ENCODE measurements at places on chromosomes 7 and 10.

- DNase-seq = no peak
These were observed 10.9 kb downstream of the OGDH start for GRCh38 chr7:44617225-44617890.

DNA sequence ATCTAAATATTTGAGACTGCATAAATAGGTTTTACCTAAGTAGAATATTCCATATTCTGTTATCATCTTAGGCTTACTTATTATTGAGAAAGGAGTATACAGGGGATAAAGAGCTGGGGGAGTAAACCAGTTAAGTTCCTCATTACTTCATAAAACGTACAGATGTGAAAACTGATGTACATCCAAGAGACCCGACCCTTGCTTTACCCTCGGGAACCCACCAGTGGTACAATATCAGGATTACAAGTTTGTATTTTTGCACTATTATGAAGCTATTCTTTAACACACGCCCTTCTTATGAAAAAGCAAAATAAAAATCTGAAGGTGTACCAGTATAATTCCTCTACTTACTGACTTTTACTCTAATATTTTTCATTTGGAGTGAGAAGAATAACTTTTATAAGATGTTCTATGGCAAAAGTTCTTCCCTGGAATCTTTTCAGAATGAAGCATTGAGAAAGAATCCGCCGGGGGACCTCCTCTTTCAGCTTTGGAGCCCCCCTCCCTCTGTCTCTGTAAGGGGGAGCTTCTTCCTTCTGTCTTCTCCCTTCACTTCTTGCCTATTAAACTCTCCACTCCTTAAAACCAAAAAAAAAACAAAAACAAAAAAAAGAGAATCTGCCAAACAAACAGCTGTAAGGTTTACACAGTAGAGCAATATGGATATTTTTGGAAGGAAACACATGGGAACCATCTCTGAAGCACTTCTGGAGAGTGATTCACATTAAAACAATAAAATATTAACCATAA is 550.0 kb downstream of the TNS3 start:
- DNase-seq = no peak

DNA sequence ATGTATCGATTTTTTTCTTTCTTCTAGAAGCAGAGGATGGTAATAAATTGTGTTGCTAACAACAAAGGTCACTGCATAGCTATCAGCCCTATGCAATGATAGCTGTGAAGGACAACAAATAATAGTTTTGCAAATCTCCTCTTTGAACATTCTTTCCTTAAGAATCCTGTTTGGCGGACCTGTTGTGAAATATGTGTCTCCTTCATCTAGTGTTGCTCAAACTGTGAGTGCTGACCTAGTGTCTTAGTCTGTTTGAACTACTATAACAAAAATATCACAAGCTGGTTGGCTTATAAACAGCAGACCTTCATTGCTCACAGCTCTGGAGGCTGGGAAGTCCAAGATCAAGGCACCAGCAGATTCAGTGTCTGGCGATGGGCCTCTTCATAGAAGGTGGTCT is 53.7 kb downstream of the CAV1 start:
- no peak for DNase-seq

- no peak for DNase-seq
These were observed 105.1 kb downstream of the PIP4K2A start for GRCh38 chr10:22609251-22609650.

- no peak for DNase-seq
These were observed 71.1 kb downstream of the CXCL12 start for GRCh38 chr10:44313761-44314165.

- no peak for DNase-seq
These were observed 113.9 kb downstream of the MYOF start for GRCh38 chr10:93368210-93368609.

DNA sequence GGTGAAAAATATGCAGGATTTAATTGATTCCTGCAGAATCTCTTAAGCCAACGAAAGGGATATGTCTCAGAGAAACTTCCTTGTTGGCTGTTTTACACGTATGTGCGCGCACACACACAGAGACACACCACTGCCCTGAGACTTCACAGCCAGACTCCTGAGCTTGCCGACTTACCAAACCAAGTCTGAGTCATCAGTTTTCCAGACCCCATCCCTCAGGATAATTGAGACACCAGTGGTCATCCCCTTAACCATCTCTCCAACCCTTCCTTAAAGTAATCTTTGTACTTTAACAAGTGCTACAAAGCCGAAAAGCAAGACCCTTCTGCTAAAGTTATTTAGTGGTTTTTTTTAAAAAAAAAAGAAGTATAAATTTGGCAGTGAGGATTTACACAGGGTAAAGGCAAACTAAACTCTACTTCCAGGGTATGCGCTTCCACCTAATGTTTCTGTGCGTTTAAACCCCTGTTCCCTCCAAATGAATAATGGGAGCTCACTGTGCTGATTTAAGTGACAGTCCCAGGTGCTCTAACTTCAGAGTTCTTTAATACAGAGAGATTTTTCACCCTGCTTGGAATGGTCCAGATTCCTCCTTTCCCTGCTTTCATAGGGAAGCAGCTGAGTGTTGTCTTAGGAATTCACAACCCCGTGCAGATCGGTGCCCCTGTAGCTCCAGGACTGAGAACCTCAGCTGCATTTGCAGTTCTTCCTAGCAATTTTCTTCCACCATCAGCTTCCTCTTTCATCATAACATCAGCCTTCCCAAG is 198.5 kb downstream of the INHBA start:
- no peak for DNase-seq

DNA sequence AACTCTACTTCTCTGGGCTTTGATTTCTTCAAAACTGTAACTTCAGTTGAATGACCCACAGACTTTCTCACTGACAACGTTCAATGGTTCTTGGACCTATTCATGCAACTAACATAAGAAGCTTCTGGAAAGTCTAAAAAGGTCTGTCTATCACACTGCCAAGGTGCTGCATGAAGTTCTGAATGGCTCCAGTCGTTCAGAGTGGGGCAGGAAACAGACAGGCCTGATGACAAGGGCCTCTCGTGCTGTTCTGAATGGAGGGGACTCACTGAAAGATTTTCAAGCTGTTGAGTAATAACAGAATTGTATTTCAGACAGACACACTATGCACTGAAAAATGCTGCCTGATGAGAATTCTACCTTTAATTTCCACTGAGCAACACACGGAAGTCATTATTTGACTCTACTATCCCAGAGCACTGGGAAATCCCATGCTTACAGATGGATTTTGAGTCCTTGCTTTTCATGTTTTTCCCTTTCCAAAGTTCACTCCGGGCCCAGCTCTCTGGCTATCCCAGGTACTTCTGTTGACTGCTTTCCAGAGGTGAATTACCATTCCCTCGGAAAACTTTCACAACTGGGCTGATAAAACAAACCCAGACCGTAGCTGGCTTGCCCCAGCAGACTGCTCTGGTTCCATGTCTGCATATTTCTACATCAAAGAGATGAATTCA is 204.9 kb upstream of the FRMD4A start:
- no peak for DNase-seq

- no peak for DNase-seq
These were observed 50.9 kb downstream of the MINDY3 start for GRCh38 chr10:15809450-15809849.

DNA sequence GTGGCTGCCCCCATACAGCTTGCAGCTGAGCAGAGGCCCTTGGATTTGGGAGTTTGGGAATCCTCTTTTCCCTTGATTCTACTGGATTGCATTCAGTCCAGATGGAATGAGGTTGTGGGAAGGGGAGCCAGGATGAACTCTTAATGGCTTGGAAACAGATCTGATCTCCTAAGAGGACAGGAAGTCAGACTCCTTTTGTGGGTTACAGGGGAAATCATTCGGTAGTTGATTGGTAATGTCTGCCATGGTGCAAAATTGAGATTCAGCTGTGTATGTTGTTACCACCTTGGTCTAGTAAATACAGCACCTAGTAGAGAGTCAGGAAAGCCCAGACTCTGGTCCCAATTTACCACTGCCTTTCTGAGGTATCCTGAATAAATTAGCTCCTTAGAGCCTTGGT is 144.2 kb upstream of the TNRC18 start:
- DNase-seq = no peak

DNA sequence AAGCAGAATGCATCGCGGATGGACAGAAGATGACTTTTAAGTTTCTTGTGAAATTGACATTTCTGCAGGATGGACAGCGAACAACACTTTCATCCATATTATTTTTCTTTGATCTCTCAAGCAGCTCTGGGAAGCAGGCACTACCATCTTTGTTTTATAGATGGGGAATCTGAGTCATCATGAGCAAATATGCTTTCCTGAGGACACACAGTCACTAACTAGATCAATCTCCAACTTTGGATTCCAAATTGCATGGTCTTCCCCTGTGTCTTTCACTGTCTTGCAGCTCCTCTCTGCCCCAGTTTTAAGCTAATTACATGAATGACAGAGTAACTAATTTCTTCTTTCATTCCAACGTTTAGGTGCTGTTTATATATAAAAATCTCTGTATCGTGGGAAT is 201.5 kb downstream of the ADAM12 start:
- DNase-seq = no peak

- DNase-seq = no peak
These were observed 21.7 kb upstream of the PCGF5 start for GRCh38 chr10:91198781-91199180.

DNA sequence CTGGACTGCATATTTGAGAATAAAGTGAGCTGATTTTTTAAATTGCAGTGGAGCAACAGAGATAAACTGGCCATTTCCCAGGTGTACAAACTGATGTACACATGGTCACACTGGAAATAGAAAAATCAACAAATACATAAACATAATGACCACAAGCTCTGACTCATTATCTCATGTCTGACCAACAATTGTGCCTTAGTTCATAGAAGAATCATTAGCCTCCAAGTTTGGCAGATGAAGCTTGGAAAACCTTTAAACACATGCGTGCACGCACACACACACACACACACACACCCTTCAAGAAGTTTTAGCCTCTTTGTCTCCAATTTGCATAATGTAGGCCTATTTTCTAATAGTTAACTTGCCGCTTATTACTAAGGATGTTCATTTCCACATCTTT is 308.9 kb upstream of the POM121L12 start:
- DNase-seq = no peak

DNA sequence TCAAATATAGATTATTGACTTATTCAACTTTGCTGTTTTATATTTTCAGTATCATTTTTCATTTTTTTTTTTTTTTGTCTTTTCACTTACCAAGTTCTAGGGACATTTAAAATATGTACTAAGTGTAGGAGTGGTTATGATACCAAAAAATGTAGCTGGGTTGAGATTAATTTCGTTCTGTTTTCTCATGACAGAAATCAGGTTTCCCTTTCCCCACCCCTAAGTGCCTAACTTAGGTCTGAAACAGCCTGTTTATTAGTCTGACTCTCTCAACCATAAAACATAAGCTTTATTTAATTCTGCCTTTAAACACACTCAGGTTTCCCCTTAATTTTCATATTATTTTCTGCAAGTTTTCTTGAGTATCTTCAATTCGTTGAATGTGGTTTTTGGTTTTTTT is 22.1 kb downstream of the TMEM106B start:
- no peak for DNase-seq

DNA sequence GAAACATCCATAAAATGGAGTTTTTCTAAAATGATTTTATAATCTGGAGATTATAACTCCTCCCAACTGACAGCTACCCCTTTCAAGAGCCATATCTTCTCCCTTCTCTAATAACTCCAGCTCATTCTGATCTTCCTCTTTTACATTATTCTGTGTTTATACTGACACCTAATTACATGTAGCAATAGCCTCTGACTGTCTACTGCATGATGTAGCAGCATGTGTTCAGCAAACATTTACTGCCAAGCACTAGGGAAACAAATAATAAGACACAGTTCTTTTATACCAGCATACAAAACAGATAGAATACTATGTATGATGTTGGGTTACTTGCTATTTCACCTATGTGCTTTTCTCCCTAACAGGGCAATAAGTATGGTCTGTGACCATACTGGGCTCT is 20.7 kb downstream of the RBM28 start:
- no peak for DNase-seq

DNA sequence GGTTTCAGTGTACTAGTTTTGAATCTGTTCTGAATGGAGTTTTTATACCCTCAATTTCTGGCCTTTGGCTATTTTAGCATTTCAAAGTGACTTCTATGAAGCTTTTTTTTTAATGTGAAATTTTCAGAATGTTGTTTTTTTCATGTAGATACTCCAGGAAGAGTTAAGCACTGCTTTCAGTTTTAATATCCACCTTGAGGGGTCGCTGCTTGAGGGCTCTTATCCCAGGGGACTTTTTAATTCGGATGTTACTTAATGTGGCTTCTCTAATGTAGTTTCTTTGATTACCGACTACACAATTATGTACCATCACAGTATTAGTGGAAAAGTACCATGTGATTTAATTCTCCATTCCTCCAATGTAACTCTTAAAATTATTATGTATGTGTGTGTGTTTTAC is 5.2 kb downstream of the IFIT5 start:
- DNase-seq = no peak

DNA sequence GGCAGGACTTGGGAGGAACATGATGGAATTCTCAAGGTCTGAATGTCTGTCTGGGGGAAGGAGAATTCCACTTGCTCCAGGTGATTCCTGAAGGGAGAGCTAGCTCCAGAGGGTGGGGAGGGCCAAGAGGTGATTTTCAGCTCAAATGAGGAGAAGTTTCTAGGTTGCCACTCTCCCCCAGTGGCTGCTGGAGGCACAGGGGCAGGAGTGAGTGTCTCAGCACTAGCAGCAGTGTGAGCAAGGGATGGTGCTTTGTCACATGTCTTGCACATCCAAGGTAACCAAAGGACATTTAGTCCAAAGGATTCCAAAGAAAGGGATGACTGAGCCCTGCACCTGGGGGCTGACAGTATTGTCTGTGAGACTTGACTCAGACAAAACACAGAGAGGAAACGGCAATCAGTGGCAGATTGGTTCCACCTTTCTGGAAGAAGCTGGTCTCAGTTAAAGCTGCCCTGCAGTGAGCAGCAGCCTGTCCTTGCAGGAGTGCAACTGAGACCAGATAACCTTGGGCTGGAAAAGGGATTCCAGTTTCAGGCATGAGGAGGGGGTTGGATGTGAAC is 51.2 kb upstream of the PCBD1 start:
- no peak for DNase-seq

GRCh38 chr7:94666879-94667587 is 11.1 kb upstream of the SGCE start:
- DNase-seq = no peak

- no peak for DNase-seq
These were observed 117.9 kb upstream of the DIP2C start for GRCh38 chr10:807163-807957.

GRCh38 chr10:66795866-66796265 is 130.0 kb upstream of the LRRTM3 start:
- DNase-seq = no peak

- DNase-seq = no peak
These were observed 140.1 kb downstream of the ACTR3B start for GRCh38 chr7:152899548-152900109.

GRCh38 chr7:150997075-150997511 is 6.3 kb downstream of the NOS3 start:
- no peak for DNase-seq

GRCh38 chr10:86520871-86521677 is 518 bp downstream of the WAPL start:
- no peak for DNase-seq

- DNase-seq = no peak
These were observed 112.9 kb upstream of the ZNF746 start for GRCh38 chr7:149610441-149611011.

- DNase-seq = no peak
These were observed 153.7 kb downstream of the FAM107B start for GRCh38 chr10:14621037-14621436.

GRCh38 chr10:16949816-16950215 is 132.6 kb upstream of the RSU1 start:
- no peak for DNase-seq
